ENCODE measurements at places on chromosomes 1 and 21.

DNA sequence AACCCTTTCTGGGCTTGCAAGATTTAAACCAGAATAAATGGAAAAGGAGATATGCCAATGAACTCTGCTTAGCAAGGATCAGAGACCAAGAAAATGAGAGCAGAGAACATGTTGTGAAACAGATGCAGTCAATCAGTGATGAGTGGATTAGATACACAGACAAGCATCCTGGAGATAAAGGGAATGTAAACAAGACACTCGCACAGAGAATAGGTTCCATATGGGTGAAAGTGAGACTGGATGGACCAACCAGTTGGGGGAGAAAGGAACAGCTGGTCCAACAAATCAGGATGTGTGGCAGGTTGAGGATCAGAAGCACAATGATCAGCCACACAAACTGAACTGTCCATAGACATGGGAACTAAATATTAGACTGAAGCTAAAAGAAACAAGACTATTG is 338.2 kb downstream of the ASTN1 start:
- no peak for DNase-seq

GRCh38 chr1:218521414-218522169 is 176.5 kb downstream of the TGFB2 start:
- DNase-seq, result peak; percentile 54

GRCh38 chr1:209511169-209511568 is 72.3 kb upstream of the CAMK1G start:
- DNase-seq, result no peak

- no peak for DNase-seq
These were observed 344.2 kb downstream of the VAV3 start for GRCh38 chr1:107620753-107621152.

GRCh38 chr21:32337206-32337605 is 38.6 kb downstream of the MRAP start:
- no peak for DNase-seq

GRCh38 chr1:159669338-159669737 is 45.1 kb downstream of the CRP start:
- no peak for DNase-seq

DNA sequence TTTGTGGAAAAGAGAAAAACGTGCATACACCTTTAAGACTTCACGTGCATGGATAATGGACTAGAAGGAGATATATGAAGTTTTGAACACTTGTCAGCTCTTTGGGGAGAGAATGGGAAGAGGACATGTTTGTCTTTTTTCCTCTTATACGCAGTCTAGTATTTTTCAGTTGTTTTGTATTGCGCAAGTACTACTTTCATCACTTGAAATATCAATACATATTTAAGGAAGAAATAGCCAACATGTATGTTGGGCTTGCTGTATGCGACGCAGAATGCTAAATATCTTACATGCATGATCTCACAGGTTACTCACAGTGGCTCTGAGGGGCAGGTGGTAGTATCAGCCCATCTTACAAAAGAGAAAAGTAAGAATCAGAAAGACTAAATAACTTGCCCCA is 176.5 kb upstream of the RUNX1 start:
- no peak for DNase-seq

GRCh38 chr21:41489329-41489728 is 18.6 kb downstream of the TMPRSS2 start:
- DNase-seq, result no peak

GRCh38 chr1:2208309-2209239 is 14.0 kb upstream of the FAAP20 start:
- DNase-seq, result peak; percentile 76

GRCh38 chr1:245153081-245153551 is 1.7 kb upstream of the KIF26B start:
- DNase-seq, result peak; percentile 75

- no peak for DNase-seq
These were observed 66.6 kb downstream of the DIRAS3 start for GRCh38 chr1:67983867-67984266.

- no peak for DNase-seq
These were observed 7.7 kb downstream of the GOLT1A start for GRCh38 chr1:204206121-204206520.

GRCh38 chr1:207007352-207008033 is 25.1 kb downstream of the C1orf116 start:
- peak; percentile 86 for DNase-seq

GRCh38 chr1:217660353-217661062 is 29.4 kb downstream of the SPATA17 start:
- DNase-seq, result no peak

DNA sequence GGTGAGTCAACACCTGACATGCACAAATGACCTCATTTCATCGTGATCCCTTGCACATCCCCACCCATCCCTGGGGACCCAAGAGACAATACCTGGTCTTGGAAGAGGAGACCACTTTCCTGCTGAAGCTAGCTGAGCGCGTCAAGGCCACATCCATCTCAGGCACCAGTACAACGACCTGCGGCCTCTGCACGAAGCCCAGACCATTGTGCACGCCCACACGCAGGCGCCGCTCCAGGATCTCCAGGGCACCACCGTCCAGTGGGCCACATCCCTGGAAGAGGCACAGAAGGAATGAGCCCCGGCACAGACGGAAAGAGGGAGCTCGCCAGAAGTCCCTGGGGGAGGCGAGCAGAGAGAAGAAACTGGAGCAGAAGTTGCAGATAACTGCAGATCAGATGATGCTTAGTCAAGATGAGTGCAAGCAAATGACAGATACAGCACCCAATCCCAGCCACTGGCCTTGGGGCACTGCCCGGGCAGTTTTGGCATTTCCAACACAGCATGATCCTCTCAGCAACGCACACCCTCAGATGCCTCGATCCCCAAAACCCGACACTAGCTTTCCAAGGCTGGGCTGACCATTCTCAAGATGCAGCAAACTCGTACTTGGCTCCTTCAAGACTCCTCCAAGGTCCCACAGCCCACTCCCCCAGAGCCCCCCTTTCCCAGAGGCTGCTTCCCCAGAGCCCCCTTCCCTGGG is 44.1 kb downstream of the NPHP4 start:
- DNase-seq, result no peak

- peak; percentile 42 for DNase-seq
These were observed 167.3 kb downstream of the KAZN start for GRCh38 chr1:14765773-14766172.

- DNase-seq, result no peak
These were observed 71.6 kb downstream of the ELAVL4 start for GRCh38 chr1:50180367-50180766.

DNA sequence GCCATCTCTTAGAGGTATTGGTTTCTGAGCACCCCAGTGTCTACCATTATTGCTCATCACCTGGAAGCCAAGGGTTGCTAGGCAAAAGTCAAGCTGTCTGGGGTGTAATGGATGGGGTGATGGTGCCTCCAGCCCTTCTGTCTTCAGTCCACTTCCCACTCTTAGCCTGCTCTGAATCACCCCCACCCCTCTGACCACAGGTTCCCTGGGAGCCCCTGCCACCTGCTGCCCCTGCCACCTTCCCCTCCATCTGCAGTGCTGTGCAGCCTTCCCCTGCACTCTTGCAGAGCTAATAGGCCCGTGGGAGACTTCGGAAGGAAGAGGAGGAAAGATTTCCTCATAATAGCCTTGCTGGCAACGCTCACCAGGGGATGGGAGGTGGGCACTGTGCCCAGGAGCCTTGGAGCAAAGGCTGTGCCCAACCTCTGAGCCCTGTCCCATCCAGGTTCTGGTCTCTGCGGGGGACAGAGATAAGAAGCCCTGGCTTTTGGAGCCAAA is 35.5 kb downstream of the CAPN2 start:
- no peak for DNase-seq

GRCh38 chr1:21277180-21277579 is 13.1 kb downstream of the ECE1 start:
- no peak for DNase-seq

- DNase-seq, result peak; percentile 94
These were observed 8.5 kb upstream of the MEX3A start for GRCh38 chr1:156090840-156091188.

DNA sequence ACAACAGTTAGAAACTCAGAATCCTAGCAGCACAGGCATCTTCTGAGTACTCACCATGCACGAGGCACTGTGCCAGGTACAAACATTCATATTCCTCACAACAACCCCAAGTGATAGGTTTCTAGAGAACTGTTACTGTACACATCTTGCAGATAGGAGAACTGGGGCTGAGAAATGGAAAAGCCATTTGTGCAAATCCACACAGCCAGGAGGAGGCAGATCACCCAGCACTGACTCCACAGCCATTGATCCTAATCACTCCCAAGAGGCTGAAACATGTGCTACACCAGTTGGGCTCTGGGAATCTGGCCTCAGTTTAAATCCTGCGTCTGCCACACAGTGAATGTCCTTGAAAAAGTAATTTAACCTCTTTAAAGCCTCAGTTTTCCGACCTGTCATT is 151.0 kb downstream of the ST6GALNAC5 start:
- DNase-seq, result no peak

- DNase-seq, result no peak
These were observed 18.1 kb upstream of the PGD start for GRCh38 chr1:10380594-10381275.

- peak; percentile 10 for DNase-seq
These were observed 4.4 kb downstream of the ST7L start for GRCh38 chr1:112614460-112615065.

DNA sequence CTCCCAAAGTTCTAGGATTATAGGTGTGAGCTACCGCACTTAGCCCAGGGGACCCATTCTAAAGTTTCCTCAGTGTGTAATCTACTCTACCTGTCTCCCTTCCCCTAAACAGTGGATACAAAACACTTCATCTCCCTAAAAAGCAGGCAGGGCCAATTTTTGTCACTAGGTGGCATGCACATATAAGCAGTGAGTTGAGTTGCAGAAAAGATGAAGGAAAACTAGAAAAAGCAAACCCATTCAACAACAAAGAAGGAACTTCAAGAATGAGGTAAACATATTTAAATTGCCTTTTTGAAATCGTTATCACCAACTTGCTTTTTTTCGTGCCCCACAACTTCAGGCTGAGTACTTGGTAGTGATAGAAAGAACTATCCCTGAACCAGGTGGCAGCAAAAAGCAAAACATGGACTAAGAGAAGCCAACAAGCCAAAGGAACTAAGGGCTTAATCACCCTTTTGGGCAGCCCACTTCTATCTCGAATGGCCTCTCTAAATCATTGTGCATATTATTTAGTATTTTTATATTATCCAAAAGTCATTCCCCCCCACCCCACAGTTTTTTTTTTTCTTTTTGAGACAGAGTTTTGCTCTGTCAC is 19.7 kb upstream of the ALDH9A1 start:
- peak; percentile 57 for DNase-seq

- DNase-seq, result peak; percentile 53
These were observed 5.2 kb upstream of the PLA2G2D start for GRCh38 chr1:20124456-20125057.

DNA sequence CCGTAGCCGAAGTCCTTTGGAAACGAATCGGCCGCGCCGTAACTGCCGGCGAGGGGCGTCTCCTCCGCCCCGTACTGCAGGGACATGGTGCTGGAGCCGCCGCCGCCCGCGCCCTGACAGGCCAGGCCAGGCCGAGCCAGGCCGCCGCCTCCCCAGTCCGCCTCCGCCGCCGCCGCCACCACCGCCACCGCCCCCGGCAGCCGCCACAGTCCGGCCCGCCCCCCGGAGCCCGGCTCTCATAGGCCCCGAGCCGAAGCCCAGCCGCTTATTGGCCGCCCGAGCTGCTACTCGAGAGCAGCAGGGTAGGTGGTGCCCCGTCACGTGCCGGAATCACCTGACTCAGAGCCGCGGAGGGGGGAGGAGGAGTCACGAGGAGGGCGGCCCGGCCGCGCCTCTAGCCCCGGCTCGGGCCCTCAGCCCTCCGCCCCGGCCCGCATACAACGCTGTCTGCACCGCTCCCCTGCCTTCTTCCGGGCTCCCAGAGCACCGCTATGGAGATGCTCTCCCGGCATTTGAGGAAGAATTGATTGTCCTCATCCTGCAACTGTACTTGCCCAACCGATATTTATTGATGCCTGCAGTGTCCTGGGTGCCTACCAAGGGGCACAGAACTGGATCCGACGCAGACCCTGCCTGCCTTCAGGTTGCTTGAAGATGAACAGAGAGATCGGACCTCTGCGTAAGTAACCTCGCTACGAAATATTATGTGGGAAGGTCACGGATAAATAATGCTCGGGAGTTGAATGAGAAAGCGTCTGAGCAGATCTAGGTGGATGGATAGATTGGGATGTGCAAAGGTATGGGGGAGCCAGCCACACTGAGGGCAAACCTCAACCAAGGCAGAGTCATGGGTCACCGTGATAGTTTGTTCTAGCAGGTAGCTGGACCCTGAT is at the start of gene RRAGC:
TSS of gene RRAGC (minus strand) at position 212 of the 893 bp plus-strand sequence. CDS start at position 86, 126 bp downstream.
- peak; percentile 99 for DNase-seq

GRCh38 chr1:110328274-110328673 is 10.9 kb upstream of the RBM15 start:
- no peak for DNase-seq

GRCh38 chr1:222852326-222852725 is 37.5 kb downstream of the DISP1 start:
- DNase-seq, result no peak

- DNase-seq, result no peak
These were observed 162.6 kb downstream of the TNR start for GRCh38 chr1:175580841-175581240.

GRCh38 chr1:1165900-1166421 is 7.7 kb upstream of the TTLL10 start:
- peak; percentile 41 for DNase-seq

DNA sequence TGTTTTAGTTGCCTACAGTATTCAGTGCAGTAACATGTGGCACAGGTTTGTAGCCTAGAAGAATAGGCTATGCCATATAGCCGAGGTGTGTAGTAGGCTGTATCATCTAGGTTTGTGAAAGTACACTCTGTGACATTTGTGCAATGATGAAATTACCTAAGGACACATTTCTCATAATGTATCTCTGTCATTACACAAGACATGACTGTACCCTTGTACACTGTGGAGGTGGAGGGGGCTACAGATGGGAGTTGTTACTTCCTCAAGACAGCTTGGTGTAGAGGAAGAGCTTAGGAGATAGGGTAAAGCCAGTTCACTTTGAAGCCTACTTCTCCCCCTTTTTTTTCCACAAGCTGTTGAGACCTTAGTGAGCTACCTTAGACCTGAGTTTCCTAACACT is 59.7 kb upstream of the RAVER2 start:
- no peak for DNase-seq

DNA sequence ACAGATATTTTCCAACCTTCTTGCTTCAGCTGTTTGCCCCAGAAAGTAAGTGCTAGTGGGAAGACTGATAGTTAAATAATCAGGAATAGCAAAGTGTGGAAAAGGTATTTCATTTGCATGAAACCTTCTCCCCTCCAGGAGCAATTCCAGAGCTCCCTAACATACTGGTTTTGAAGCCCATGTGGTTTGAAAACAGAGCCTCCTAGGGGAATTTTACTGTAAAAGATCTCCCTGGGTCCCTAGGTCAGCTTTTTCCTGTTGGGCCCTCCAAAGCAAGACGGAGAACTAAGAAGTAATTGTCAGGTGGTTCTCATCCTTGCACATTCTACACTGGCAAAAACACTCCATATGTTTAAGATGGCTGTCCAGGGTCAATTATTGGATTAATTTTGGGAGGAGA is 218.7 kb upstream of the FOXD3 start:
- DNase-seq, result no peak

GRCh38 chr1:170618421-170618820 is 45.5 kb upstream of the PRRX1 start:
- no peak for DNase-seq

DNA sequence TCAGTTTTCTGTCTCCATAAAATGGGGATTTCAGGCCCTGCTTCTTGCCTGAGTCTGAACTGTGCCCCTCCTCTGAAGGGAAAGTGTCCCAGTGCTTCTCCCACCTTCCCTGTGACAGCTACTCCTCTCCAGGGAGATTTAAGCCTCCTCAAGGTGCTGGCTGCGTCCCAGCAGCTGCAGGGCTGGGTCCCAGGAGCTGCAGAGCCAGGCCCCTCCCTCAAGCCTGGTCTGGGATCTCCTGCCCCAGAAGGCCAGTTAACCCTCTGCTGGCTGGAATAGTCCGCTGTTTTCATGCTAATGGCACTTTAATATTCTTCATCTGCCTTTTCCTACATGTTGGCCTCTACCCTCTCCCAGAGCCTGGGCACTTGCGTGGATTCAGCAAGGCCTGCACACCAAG is 99.0 kb downstream of the PLXNA2 start:
- DNase-seq, result no peak
